ENCODE measurements at places on chromosomes 2 and 18.

DNA sequence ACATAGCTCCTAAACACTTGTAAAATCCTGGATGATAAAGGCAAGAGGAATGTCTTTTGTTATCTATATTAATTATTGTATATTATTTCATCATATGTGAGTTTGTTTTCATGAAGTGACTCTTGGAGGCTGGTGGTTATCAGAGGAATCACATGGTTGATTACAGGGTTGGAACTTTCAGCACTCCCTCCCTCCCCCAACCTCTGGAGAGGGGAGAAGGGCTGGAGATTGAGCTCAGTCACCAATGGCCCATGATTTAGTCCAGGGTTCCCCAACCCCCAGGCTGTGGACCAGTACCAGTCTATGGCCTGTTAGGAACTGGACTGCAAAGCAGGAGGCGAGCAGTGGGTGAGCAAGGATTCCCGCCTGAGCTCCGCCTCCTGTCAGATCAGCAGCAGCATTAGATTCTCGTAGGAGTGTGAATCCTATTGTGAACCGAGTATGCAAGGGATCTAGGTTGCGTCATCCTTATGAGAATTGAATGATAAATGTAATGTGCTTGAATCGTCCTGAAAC, 37.7 kb downstream of the FBXO48 start:
- DNase-seq = no peak

DNA sequence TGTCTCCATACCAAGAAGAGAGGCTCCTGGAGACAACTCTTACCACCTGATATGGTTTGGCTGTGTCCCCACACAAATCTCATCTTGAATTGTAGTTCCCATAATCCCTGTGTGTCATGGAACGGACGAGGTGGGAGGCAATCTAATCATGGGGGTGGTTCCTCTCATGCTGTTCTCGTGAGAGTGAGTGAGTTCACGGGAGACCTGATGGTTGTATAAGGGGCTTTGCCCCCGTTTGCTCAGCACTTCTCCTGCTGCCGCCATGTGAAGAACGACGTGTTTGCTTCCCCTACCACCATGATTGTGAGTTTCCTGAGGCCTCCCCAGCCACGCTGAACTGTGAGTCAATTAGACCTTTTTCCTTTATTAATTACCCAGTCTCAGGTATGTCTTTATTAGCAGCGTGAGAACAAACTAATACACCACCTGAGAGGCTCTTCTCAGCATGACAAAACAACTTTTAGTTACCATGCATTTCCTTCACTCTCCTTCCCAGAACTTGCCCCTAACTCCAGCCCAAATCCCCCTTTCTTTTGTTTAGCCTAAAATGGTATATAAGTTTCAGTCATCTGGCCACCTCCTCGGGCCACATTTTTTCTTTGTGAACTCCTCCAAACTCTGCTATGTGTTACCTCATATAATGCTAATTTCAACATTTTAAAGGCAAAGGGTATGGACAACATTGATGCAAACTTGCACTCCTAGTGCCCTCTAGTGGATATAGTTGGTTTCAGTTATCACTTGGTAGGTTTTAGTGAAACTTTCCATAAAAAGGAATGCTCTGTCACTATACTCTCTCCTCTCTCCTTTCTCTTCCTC, 58.6 kb upstream of the SLC25A52 start:
- peak; percentile 3 for DNase-seq

- DNase-seq = no peak
Observed at GRCh38 chr18:75267643-75268363, 57.2 kb downstream of the TSHZ1 start.

GRCh38 chr2:239164335-239164871, 236.4 kb downstream of the HDAC4 start:
- DNase-seq = no peak

DNA sequence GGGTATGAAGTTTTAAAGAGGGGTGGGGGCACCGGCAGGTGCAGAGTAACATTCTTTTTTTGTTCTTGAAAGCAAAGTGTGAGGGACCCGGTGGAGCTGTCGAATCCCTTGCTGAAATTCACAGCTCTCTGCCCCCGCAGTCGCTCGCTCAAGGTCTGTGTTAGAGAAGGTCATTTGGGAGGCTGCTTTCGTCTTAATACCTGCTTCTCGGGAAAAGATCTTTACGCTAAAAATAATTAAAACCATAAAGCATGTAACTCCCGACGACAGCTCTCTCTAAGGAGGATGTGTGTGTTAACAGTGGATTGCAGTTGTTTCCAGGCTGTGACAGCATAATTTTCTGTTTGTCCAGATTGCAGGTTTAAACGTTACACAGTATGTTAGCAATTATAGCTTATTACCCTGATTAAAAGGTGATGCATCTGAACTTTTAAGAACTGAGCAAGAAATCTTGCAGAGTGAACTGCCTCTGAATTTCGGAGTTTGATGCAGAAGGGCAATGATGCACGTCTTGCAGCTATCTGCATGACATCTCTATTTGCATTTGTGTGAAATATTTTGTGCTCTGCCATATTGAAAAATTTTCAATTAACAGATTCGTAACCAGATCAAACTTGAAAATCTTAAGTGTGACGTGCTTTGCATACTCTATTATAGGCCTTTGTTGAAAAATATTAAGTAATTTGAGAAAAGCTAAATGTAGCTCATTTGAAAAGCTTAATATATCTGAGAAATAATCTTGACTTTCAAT, 954 bp downstream of the RAPGEF4 start:
- no peak for DNase-seq

All from HuH-7 (cell line).